Activated CD4-positive, alpha-beta memory T cell treated with anti-CD3 and anti-CD28 coated beads for 36 hours (primary cell): ENCODE measurements at places on chromosomes 11 and 22. TPM values are rescaled to one million over a fixed set of nuclear protein-coding genes. Genes with fewer than 3 reads are reported as not detected.

DEPDC7 gene
- 0.86 TPM for total RNA-seq

ART1 gene
- not detected for total RNA-seq

OR5D18 gene
- not detected for total RNA-seq

DNA sequence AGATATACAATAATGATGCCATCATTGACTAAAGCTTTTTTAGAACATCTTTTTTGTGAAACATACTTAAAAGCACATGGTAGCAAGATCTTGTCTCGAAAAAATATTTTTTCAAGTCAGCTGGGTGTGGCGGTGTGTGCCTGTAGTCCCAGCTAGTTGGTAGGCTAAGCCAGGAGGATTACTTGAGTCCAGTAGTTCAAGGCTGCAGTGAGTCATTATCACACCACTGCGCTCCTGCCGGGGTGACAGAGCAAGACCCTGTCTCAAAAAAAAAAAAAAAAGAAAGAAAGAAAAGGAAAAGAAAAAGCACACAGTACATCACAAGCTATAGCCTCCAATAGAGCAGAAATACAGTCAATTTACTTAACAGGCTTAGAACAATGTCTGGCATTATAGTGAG lies 37.0 kb downstream of the ENTHD1 start:
- H3K27me3 ChIP-seq = peaks cover 4% of the 10 kb centered on the region
- H3K4me1 ChIP-seq = peaks cover 17% of the 10 kb centered on the region
- H3K27ac ChIP-seq = no peak overlapping the region
- H3K36me3 ChIP-seq = no peaks in the 10 kb centered on the region
- no peak for DNase-seq

GRCh38 chr11:69316956-69317355 lies 23.0 kb downstream of the MYEOV start:
- no peaks in the 10 kb centered on the region for H3K36me3 ChIP-seq
- no peak for DNase-seq
- no peak overlapping the region for H3K27ac ChIP-seq
- H3K4me1 ChIP-seq = peaks cover 14% of the 10 kb centered on the region
- H3K27me3 ChIP-seq = no peaks in the 10 kb centered on the region
- H3K4me3 ChIP-seq = no peak overlapping the region

- H3K27ac ChIP-seq = peak overlapping the region; percentile 88
- H3K4me1 ChIP-seq = peaks cover 63% of the 10 kb centered on the region
- H3K36me3 ChIP-seq = peaks cover 30% of the 10 kb centered on the region
- H3K27me3 ChIP-seq = no peaks in the 10 kb centered on the region
- no peak for DNase-seq
Measured at GRCh38 chr11:133943950-133944698, 12.6 kb downstream of the IGSF9B start.

DNA sequence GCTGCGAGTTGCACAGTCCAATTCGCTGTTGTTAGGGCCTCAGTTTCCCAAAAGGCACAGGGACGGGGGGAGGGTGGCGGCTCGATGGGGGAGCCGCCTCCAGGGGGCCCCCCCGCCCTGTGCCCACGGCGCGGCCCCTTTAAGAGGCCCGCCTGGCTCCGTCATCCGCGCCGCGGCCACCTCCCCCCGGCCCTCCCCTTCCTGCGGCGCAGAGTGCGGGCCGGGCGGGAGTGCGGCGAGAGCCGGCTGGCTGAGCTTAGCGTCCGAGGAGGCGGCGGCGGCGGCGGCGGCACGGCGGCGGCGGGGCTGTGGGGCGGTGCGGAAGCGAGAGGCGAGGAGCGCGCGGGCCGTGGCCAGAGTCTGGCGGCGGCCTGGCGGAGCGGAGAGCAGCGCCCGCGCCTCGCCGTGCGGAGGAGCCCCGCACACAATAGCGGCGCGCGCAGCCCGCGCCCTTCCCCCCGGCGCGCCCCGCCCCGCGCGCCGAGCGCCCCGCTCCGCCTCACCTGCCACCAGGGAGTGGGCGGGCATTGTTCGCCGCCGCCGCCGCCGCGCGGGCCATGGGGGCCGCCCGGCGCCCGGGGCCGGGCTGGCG lies at the start of gene BCR:
BCR (plus strand) TSS at position 209 of the 592 bp plus-strand sequence. CDS start 452 bp downstream, outside the sequence.
- no peaks in the 10 kb centered on the region for H3K27me3 ChIP-seq
- H3K27ac ChIP-seq = peak within 1 kb of the TSS; percentile 98
- peak within 1 kb of the TSS; percentile 97 for H3K4me3 ChIP-seq
- H3K36me3 ChIP-seq = peaks cover 16% of the 10 kb centered on the region

DNA sequence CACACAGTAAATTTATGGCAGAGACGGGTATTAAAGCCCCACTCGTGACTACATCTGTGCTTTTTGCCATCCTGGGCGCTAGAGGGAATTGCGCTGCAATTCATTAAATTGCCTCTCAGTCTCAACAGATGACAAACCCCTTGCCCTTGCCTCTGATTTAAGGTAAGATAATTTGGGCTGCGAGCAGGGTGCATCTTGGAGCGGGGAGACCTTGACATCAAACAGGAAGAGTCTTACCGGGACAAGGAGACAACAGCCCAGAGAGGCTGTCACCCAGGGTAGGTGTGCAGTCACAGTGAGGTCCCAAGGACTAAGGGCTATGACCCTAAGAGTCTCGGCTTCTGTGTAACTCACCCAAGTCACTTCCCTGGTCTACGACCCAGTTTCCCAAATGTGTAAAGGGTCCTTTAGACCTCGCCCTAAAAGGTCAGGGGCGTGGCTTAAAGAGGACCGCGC lies 449 bp upstream of the TOM1 start:
- H3K4me3 ChIP-seq = peak overlapping the region; percentile 83
- peaks cover 30% of the 10 kb centered on the region for H3K4me1 ChIP-seq
- peak overlapping the region; percentile 87 for H3K27ac ChIP-seq
- no peaks in the 10 kb centered on the region for H3K27me3 ChIP-seq
- no peak for DNase-seq

GRCh38 chr11:17781221-17781620 lies 46.6 kb downstream of the KCNC1 start:
- H3K4me1 ChIP-seq = no peaks in the 10 kb centered on the region
- H3K36me3 ChIP-seq = no peaks in the 10 kb centered on the region
- H3K27me3 ChIP-seq = no peaks in the 10 kb centered on the region
- no peak overlapping the region for H3K27ac ChIP-seq

- peaks cover 50% of the 10 kb centered on the region for H3K27me3 ChIP-seq
- no peak overlapping the region for H3K27ac ChIP-seq
Measured at GRCh38 chr11:20592741-20593140, 6.7 kb upstream of the SLC6A5 start.

GRCh38 chr22:50600538-50600937 lies at the start of gene MAPK8IP2:
Gene MAPK8IP2, plus strand, starts transcription at chr22:50600793. Its CDS starts 26 bp downstream, at chr22:50600819.
- peak within 1 kb of the TSS; percentile 51 for H3K4me3 ChIP-seq
- DNase-seq = no peak
- H3K27ac ChIP-seq = no peak within 1 kb of the TSS

DNA sequence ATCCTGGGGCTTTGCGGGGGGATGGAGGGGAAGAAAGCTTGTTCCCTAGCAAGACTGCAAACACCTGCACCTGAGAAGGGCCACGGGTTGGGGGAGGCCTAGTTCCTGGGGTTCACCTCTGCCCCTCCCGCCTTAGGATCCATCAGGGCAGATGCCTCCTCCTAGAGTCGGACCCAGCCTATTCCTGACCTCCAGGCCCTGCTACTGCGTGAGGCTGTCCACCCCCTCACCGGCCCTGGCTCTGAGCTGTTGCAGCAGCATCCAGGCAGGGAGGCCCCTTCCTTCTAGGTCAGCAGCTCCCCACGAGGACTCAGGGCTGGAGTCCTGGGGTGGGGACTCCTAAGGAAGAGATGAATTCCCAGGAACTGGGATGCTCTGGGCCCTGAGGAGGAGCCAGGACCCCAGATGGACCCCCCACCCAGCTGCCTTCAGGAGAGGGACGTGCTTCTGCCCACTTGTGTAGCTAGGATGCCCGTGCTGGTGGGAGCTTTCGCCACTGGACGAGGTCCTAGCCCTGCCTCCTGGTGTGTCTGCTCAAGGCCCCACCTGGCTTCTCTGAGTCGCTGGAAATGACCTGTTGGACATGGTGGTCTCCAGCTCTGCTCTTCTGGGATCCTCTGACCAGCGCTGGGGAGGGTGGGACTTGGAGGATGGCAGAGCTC lies 10.3 kb downstream of the MRGPRF start:
- H3K27me3 ChIP-seq = peaks cover 3% of the 10 kb centered on the region
- H3K4me1 ChIP-seq = no peaks in the 10 kb centered on the region
- DNase-seq = no peak
- H3K36me3 ChIP-seq = no peaks in the 10 kb centered on the region
- H3K4me3 ChIP-seq = no peak overlapping the region

DNA sequence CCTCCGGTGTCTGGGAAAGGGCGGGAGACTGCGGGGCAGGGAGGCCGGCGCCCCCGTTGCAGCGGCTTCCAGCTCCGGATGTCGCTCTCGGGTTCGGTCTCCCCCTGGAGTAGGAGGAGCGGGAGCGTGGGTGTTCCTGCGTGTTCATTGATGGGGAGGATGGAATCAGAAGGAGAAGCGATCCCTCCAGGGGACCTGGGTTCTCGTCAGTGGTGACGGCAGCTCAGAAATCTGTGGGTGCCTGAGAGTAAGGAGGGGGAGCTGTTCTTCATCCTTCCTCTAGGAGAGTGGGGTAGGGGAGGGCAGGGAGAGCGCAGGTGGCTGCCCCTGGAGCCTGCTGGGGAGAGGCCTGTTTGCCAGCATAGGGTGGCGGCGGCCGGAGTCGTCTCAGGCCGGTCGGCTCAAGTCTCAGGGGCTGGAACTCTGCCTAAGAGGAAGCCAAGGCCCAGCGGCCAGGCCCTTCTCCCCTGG lies 1.1 kb downstream of the UBASH3B start:
- H3K27me3 ChIP-seq = peaks cover 4% of the 10 kb centered on the region
- H3K4me3 ChIP-seq = peak overlapping the region; percentile 81
- no peaks in the 10 kb centered on the region for H3K36me3 ChIP-seq
- peak overlapping the region; percentile 85 for H3K27ac ChIP-seq
- DNase-seq = peak; percentile 54
- H3K4me1 ChIP-seq = peaks cover 44% of the 10 kb centered on the region

GRCh38 chr11:71266114-71266833 lies 13.9 kb upstream of the SHANK2 start:
- no peaks in the 10 kb centered on the region for H3K36me3 ChIP-seq
- H3K27me3 ChIP-seq = peaks cover 17% of the 10 kb centered on the region
- H3K4me3 ChIP-seq = no peak overlapping the region
- DNase-seq = no peak

DNA sequence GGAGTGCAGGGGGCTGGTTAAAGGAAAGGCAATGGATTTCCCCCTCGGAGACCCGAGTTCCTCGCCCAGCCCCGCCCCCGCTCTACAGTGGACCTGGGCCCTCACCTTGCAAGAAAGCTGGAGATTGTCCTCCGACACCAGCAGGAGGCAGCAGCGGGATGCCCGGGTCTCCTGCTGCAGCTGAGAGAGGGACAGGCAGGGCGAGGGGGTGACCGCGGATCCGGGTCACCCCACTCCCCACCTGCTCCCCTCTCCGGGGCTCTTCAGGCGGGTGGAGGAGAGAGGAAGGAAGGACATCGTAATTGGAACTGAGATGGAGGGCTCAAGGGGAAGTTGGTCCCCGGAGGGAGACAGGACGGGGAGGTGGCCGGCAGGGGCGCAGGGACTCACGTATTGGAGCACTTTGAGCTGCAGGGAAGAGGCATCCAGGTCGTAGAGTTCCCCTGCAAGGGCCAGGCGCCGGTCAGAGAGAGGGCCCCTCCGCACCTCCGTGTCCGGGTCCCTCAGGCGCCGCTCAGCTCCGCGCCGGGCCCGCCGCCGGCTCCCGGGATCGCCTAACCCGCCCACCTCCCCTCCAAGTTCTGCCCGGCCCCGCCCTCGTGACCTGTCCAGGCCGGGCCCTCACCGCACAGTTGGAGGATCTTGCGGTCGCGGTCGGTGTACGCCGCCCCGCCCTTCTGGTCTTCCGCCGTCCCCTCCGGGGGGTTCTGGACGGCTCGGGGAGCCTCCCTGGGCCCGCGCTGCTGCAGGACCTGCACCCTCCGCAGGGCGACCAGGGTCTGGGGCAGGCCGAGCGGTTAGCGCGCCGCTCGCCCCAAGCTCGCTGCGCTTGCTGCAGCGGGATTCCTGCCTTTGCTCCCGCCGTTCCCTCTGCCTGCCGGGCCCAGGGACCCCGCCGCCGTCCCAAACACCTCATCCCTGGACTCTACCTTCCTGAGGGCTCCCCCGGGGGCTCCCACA lies 84.1 kb downstream of the PDE2A start:
- no peak overlapping the region for H3K27ac ChIP-seq
- H3K4me3 ChIP-seq = peak overlapping the region; percentile 48
- H3K4me1 ChIP-seq = peaks cover 34% of the 10 kb centered on the region
- peak; percentile 70 for DNase-seq
- H3K27me3 ChIP-seq = peaks cover 43% of the 10 kb centered on the region
- H3K36me3 ChIP-seq = no peaks in the 10 kb centered on the region

DNA sequence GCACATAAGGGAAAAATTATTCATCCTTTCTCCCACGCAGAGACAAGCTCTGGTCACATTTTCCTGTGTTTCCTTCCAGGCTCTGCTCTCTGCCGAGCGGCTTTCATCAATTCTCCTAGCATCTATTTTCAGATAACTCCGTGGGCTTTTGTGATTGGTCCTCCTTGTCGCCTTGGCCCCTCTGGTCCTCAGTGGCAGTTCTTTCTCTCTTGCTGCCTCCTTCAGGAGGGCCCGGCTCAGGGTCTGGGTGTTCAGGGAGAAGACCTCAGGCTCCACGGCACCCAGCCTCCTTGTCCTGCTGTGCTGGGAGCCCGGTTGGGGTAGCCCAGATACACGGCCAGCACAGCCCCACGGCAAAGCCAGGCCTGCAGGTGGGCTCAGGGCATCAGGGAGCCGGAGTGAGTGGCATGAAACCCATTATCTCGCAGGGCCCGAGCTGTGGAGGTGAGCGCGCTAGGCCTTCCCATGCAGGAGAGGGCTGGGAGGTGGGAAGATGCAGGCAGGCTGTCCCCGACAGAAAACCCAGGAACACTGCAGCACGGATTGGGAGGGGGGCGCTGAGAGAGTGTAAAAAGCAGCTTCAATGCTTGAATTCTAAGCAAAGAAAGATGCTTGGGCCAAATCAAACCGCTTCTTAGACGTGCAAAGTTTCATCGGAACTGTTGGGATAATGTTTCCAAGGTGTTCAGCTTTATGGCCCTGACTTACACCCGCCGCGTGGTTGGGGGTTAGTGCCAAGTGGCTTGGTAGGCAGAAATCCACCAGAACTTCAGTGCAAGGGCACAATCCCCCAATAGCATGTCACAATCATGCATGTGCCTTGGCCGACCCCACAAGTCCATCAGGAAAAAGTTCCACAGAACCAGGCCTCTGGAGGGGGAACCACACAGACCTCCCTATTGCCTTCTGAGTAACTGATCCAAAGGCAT lies 81.9 kb upstream of the WNT7B start:
- peak; percentile 9 for DNase-seq
- H3K27ac ChIP-seq = peak overlapping the region; percentile 85
- H3K4me1 ChIP-seq = peaks cover 38% of the 10 kb centered on the region

DNA sequence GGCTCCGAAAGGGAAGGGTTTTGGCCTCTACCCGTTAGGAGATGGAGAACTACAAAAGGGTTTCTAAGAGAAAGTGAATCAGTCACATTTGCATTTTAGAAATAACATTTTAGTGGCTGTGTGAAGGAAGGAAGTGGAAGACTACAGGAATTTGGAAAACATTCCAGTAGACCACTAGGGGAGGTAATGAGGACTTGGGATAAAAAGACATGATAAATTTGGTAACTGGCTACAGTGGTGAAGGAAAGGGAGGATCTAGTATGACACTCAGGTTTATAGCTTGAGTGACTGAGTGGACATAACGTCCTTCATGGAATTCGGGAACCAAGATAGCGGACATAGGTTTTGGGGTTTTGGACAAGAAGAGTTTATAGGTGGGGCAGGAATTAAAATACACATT lies 7.0 kb upstream of the RRM1 start:
- no peak overlapping the region for H3K4me3 ChIP-seq
- H3K4me1 ChIP-seq = peaks cover 59% of the 10 kb centered on the region

- H3K4me3 ChIP-seq = no peak overlapping the region
- H3K27ac ChIP-seq = no peak overlapping the region
- DNase-seq = no peak
- no peaks in the 10 kb centered on the region for H3K36me3 ChIP-seq
Measured at GRCh38 chr11:128405714-128406662, 181.4 kb downstream of the ETS1 start.
